ENCODE measurements at places on chromosomes 6 and 20. TPM values are rescaled to one million over a fixed set of nuclear protein-coding genes. Genes with fewer than 3 reads are reported as not detected.
A peak's percentile ranks its signal among the peaks of the same experiment; 100 is the strongest.

GRCh38 chr20:37096415-37097041, 731 bp upstream of the RBL1 start:
- no peak for DNase-seq
- peak overlapping the region; percentile 64 for H3K27ac ChIP-seq
- H3K4me3 ChIP-seq: peak overlapping the region; percentile 67
- no peaks in the 10 kb centered on the region for H3K4me1 ChIP-seq
- H3K36me3 ChIP-seq: no peaks in the 10 kb centered on the region

- H3K4me3 ChIP-seq: no peak overlapping the region
- no peaks in the 10 kb centered on the region for H3K4me1 ChIP-seq
- H3K36me3 ChIP-seq: no peaks in the 10 kb centered on the region
- no peak overlapping the region for H3K27ac ChIP-seq
- H3K27me3 ChIP-seq: no peaks in the 10 kb centered on the region
Observed at GRCh38 chr6:32603888-32604287, 14.2 kb upstream of the HLA-DRB1 start.

- H3K36me3 ChIP-seq: no peaks in the 10 kb centered on the region
- no peaks in the 10 kb centered on the region for H3K4me1 ChIP-seq
- H3K4me3 ChIP-seq: no peak overlapping the region
Observed at GRCh38 chr6:30763618-30764489, 19.5 kb upstream of the IER3 start.

DNA sequence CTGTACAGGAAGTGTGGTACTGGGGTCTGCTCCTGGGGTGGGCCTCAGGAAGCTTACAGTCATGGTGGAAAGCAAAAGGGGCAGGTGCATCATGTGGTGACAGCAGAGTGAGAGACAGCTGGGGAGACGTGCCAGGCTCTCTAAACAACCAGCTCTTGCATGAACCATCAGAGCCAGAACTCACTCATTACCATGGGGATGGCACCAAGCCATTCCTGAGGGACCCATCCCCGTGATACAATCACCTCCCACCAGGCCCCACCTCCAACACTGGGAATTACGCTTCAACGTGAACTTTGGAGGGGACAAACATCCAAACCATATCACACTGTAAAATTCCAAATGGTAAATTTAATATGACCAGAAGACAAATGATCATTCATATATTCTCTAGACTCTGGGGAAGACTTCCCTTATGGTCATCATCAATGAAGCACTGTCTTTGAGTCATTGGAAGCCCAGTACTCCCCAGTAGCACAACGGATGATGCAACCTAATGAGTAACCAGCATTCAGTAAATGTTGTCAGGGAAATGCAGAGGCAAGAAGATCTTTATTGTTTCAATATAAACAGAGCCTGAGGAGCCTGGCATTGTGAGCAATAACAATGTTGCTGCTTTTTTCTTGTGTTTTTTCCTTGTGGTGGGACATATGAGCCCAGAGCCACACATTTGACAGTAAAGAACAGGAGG, 48.2 kb upstream of the RALY start:
- H3K4me3 ChIP-seq: no peak overlapping the region
- H3K27me3 ChIP-seq: no peaks in the 10 kb centered on the region
- H3K36me3 ChIP-seq: no peaks in the 10 kb centered on the region
- DNase-seq: no peak
- H3K4me1 ChIP-seq: no peaks in the 10 kb centered on the region

DNA sequence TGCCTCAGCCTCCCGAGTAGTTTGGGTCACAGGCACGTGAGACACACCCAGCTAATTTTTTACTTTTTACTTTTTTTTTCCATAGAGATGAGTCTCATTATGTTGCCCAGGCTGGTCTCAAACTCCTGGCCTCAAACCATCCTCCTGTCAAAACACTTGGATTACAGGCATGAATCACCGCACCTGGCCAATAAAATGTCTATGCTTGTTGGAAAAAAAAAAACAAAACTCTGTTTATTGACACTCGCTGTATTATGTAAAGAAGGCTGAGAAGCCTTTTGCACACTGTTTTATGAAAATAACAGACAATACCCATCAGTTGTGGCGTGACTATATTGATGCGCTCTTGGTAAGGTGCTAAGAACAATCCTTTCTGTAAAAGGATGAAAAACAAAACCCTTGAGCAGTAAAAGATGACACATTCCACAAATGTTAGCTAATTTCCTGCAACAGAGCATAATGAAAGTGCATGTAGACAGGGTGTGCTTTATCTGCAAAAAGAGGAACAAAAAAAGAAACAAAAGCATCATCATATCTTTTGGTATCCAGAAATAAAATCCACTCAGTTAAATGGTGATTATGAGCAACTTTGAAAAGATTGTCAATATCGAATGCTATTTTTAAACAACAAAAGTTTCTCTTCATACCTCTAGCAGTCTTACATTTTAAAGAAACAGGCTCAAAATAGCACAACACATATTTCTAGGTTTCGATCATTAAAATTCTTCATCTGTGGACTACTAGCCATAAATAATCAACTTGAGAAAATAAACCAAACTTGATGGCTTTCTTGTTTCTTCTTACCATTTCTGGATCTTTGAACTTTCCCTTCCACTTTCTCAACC, 108.3 kb upstream of the PHACTR1 start:
- no peaks in the 10 kb centered on the region for H3K36me3 ChIP-seq
- no peak overlapping the region for H3K4me3 ChIP-seq
- H3K27me3 ChIP-seq: no peaks in the 10 kb centered on the region
- no peak for DNase-seq
- H3K27ac ChIP-seq: no peak overlapping the region

GRCh38 chr6:38495518-38495917, 144.2 kb downstream of the BTBD9 start:
- H3K27ac ChIP-seq: no peak overlapping the region
- H3K27me3 ChIP-seq: no peaks in the 10 kb centered on the region
- H3K4me3 ChIP-seq: no peak overlapping the region
- DNase-seq: no peak
- H3K36me3 ChIP-seq: no peaks in the 10 kb centered on the region

DNA sequence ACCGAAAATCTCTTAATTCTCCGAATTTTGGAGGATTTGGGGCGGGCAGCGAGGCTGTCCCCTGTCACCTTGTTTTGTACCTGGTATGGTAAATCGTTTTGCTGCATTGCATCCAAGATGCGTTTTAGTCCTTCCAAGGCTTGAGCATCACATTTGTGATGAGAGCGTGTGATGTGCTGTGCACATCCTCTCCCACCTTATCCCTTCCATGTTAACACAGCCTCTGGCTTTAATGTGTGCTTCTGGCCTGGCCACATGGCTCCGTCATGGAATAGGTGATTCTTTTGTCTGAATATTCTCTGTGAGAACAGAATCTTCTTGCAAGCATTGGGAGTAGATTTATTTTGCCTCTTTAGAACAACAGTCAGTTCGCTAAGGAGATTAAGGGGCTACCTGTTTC, 763 bp downstream of the TMEM14A start:
- H3K4me3 ChIP-seq: peak overlapping the region; percentile 52
- DNase-seq: no peak
- no peaks in the 10 kb centered on the region for H3K36me3 ChIP-seq
- no peaks in the 10 kb centered on the region for H3K4me1 ChIP-seq

DNA sequence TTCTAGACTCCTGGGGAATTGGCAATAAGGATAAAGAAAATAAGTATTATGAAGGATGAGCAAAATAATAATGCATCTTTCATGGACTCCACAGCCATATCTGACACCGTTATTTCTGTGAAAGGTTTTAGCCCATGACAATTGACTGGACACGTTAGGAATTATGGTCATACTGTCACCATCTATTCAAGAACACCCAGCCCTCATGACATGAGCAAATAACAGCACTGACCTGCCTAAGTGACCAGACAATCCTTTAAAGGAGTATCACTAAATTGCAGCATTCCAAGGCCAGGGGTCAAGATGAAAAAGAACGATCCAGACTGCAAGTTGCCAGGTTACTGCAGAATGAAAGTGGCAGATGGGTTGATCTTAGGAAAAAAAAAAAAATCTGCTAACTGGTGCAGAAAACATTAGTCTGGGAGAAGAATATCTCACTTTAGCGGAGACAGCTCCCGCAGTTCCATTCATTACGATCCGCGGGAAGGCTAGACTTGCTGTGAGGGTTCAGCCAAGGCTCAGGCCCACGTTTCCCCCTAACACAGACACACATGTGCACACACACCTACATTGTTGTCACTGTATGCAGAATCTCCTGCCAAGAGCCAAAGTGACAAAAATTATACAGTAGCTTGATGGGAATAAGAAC, 237.7 kb upstream of the AGPAT4 start:
- H3K4me1 ChIP-seq: no peaks in the 10 kb centered on the region
- no peak for DNase-seq
- no peak overlapping the region for H3K4me3 ChIP-seq
- H3K27ac ChIP-seq: no peak overlapping the region
- H3K36me3 ChIP-seq: no peaks in the 10 kb centered on the region
- no peaks in the 10 kb centered on the region for H3K27me3 ChIP-seq

- no peak overlapping the region for H3K4me3 ChIP-seq
- DNase-seq: no peak
- no peaks in the 10 kb centered on the region for H3K4me1 ChIP-seq
- no peaks in the 10 kb centered on the region for H3K27me3 ChIP-seq
- no peak overlapping the region for H3K27ac ChIP-seq
Observed at GRCh38 chr6:113111550-113111949, 745.6 kb upstream of the MARCKS start.

DNA sequence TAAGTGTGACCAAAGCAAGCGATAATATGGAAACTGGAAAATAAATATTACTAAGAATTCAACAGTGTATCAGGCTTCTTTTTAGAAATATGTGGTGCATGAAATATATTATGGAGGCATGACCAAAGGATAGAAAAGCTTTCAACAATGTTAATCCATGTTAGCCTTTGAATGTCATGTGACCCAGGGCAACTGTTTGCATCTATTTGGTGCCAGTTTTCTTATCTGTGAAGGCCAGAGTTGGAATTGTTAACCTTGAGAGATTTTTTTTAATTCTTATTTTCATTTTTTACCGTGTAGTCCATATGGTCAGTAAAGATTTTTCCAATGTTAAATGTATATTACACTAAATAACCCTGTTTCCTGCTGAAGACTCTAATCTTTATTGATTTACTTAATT, 411.1 kb downstream of the BCKDHB start:
- no peaks in the 10 kb centered on the region for H3K4me1 ChIP-seq
- no peaks in the 10 kb centered on the region for H3K27me3 ChIP-seq
- no peak overlapping the region for H3K4me3 ChIP-seq
- no peaks in the 10 kb centered on the region for H3K36me3 ChIP-seq

GRCh38 chr6:148460876-148461646, 118.4 kb downstream of the SASH1 start:
- H3K36me3 ChIP-seq: no peaks in the 10 kb centered on the region
- H3K4me1 ChIP-seq: no peaks in the 10 kb centered on the region
- no peak overlapping the region for H3K4me3 ChIP-seq
- H3K27me3 ChIP-seq: no peaks in the 10 kb centered on the region

- no peak overlapping the region for H3K4me3 ChIP-seq
- no peak for DNase-seq
- H3K27me3 ChIP-seq: no peaks in the 10 kb centered on the region
- no peak overlapping the region for H3K27ac ChIP-seq
- no peaks in the 10 kb centered on the region for H3K4me1 ChIP-seq
Observed at GRCh38 chr20:36231331-36231730, 4.9 kb upstream of the AAR2 start.

DNA sequence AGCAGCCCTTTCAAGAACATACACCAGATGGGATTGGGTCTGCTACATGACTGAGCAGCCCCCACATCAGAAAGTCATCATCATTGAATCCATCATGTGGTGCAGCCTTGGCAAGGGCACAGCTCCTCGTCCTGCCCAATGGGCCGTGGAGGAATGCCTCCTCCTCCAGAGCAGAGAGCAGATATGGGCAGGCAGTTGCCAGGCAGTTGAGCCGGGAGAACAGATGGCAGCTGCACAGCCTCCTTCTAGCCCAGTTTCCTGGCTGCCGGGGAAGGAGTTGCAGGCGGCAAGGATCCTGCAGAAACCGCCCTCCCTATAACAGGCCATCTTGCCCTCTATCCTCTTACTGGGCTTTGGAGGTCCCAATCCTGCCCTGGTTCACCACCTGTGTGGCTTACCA, 11.9 kb upstream of the ZFAND3 start:
- no peaks in the 10 kb centered on the region for H3K27me3 ChIP-seq
- H3K4me3 ChIP-seq: no peak overlapping the region
- no peaks in the 10 kb centered on the region for H3K36me3 ChIP-seq
- H3K27ac ChIP-seq: no peak overlapping the region
- no peaks in the 10 kb centered on the region for H3K4me1 ChIP-seq

DNA sequence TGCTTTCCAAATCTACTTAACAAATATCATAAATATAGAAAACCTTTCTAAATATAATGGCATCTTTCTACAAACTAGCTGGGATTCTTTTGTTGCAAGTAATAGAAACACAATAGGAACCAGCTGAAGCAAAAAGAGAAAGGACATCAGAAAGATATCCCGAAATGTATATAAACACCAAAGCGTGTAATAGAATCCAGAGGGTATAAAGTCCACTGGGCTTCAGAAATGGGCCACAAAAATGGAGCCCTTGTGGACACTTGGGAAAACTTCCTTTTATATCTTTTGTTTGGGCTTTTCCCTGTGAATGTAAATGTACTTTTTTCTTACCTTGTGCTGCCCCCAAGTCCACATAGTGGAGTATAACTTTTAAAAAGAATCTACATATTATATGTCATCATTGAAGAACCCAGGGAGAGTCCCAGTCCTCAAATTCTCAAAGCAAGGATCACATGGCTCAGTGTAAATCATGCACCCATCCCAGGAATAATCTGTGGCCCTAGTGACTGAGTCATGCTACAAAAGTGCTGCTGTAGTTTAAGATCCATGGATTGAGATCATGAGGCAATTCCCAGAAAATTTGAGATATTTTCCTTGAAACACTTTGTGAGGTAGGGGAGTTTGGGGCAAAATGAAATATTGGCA, 457.0 kb downstream of the EPM2A start:
- no peak for DNase-seq
- no peak overlapping the region for H3K4me3 ChIP-seq
- no peaks in the 10 kb centered on the region for H3K4me1 ChIP-seq
- no peaks in the 10 kb centered on the region for H3K27me3 ChIP-seq
- H3K27ac ChIP-seq: no peak overlapping the region

The LY6G5C gene
- total RNA-seq: 2.6 TPM

The SLC32A1 gene
- not detected for total RNA-seq

The MRS2 gene
- 27.5 TPM for total RNA-seq

The RHAG gene
- total RNA-seq: not detected

The GGTLC1 gene
- not detected for total RNA-seq

The HCRTR2 gene
- total RNA-seq: not detected

The GRM1 gene
- total RNA-seq: not detected

The GPSM3 gene
- total RNA-seq: 5.1 TPM

The SAPCD1 gene
- total RNA-seq: 1.9 TPM

The SPEF1 gene
- not detected for total RNA-seq

The RAB44 gene
- 0.14 TPM for total RNA-seq

The PAX1 gene
- not detected for total RNA-seq

The RAE1 gene
- 21.7 TPM for total RNA-seq

The ADGB gene
- not detected for total RNA-seq

The FKBP1C gene
- 0.32 TPM for total RNA-seq

The SOX18 gene
- 4.7 TPM for total RNA-seq

The DDO gene
- 0.41 TPM for total RNA-seq

The VWA7 gene
- 2.7 TPM for total RNA-seq

Data from prostate gland (tissue), 2 donors.